ENCODE measurements at places on chromosomes 16 and 17.

DNA sequence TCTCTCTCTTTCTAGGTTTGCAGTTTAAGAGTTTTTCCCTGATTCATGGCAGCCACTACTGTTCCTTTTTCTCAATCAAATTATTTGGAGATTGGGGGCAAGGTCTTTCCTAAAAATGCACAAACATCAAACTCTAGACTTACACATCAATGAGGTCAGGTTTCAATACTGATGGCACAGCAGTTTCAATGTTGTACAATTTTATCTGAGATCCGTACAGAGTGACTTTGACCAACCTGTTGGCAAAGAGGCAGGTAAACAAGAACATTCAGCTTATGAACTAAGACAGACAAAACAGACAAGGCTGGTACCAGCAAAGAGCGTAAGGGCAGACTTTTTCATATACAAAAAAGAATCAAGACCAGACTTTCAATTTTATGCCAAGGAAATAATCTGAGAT is 58.0 kb upstream of the GSG1L start:
- DNase-seq: no peak

DNA sequence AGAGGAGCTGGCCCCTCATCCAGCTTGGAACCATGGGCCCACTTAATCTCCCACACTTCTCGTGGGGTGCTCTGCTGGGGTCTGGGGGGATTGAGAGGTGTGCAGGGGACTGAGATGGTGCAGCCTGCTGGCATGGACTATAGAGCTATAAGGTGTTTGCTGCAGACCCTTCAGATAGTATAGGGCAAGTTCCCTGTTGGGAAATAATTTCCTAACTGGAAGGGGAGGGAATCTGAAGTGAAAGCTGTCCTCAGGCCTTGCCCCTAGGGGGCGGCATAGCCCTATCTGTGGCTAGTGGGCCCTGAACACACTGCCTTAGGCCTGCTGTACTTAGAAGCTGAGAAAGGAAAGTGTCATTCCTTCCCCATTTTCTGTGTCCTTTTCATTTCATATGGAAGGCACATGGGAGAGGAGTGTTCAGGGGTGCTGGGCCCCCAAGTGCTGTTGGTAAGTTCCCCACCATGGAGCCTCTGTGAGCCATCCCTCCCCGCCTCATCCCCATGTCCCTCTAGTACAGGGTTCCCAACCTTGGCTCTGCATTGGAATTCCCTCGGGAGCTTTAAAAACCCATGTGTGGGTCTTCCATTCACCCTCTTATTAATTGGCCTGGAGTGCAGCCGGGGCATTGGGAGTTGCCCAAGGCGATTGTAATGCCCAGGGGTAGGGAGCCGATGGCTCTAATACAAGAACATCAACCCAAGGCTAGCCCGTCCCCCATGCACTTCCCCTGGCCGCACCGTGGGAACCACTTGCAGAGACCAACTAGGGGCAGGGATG is 19.7 kb downstream of the GOSR2 start:
- peak; percentile 79 for DNase-seq

GRCh38 chr17:63945784-63946439 is 13.8 kb upstream of the CD79B start:
- no peak for DNase-seq

GRCh38 chr16:19288872-19289799 is 3.6 kb downstream of the CLEC19A start:
- DNase-seq: no peak

- no peak for DNase-seq
These were observed 1006.8 kb upstream of the EEF2KMT start for GRCh38 chr16:6104428-6104827.

DNA sequence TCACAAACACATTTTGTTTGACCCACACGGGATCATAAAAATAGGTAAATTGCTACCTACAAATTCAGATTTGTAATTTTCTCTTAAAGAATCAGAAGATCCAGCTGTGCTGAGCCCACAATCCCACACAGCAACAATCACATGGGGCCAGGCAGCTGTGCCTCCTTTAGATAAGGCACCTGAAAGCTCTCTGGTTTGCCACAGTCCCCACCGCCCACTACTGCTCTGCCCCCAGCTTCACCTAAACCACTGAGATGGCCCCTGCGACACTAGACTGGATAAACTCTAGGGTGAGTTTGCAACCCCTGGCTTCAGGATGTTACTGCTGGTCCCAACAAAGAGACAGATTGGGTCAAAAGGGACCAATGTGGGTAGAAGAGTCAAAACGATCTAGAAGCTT is 96.8 kb downstream of the GSG1L start:
- no peak for DNase-seq

DNA sequence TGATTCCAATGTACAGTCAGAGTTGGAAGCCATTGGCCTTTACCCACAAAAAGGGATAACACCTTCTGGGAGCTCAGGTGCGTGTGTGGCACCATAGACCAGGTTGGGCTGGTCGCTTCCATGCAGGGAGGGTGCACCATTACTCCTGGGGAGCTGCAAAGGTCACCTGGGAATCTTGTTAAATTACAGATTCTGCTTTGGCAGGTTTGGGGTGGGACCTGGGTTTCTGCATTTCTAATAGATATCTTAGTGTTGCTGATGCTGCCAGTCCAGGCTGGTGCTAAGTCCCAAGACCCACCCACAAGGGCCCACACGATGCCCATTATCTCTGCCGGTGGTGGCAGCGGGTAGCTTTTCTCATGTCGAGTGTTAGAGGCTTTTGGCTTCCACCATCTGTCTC is 148.3 kb upstream of the CACNG5 start:
- DNase-seq: no peak

- DNase-seq: no peak
These were observed 7.3 kb upstream of the GAS7 start for GRCh38 chr17:10205549-10206185.

DNA sequence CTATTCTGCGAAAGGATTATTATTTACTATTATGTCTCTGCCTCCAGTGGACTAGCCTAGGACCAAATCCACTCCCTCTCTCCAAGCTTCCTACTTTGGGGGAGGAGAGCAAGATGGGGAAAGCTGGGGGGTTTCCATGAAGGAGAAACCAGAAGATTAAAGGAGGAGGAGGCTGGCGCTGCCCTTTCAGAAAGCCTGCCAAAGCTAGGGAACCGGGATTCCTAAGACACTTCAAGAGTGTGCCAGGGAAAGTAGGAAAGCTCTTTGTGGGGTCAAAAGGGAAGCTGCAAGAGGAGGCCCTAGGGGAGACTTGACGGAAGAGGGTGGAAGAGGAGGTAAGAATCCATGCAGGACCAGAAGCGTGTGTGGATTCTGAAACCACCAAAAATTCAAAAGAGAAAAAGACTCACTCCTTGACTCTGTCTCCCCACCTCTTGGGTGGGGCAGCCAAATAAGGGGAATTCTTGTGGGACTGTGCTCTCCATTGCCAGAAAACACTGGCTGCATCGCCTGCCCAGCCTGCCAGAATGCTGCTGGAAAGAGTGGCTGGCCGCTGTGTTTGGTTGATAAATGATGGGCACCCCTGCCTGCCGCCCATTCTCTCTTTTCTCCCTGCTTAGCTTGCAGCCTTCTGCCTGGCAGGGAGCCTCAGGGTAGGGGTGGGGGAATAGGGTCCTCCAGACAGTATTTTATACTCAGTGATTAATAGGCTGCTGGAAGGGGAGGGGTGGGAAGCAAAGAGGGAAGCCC is 11.8 kb upstream of the KAT7 start:
- DNase-seq: no peak

DNA sequence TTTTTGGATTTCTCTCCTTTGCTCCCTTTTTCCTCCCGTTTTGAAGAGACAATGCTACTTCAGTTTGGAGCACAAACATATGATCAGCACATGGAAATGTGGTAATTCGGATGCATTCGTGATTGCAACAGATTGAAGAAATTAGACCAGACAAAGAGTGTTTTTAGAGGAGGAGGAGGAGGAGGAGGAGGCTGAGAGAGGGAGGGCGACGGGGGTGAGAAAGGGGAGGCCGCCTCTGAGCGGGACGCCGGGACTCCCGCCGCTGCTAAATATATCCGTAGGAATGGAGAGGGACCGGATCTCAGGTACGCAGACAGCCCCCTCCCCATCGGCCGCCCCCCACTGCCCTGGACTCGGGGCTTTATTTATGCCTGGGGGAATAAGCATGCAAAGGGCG is 179.3 kb downstream of the SEC14L1 start:
- no peak for DNase-seq

DNA sequence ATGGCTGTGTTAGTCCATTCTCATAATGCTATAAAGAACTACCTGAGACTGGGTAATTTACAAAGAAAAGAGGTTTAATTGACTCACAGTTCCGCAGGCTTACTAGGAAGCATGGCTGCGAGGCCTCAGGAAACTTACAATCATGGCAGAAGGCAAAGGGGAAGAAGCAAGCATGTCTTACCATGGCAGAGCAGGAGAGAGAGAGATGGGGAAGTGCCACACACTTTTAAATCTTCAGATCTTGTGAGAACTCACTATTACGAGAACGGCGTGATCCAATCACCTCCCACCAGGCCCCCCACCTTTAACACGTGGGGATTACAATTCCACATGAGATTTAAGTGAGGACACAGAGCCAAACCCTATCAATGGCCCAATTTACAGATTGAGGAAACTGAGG is 96.5 kb downstream of the SDK2 start:
- no peak for DNase-seq

DNA sequence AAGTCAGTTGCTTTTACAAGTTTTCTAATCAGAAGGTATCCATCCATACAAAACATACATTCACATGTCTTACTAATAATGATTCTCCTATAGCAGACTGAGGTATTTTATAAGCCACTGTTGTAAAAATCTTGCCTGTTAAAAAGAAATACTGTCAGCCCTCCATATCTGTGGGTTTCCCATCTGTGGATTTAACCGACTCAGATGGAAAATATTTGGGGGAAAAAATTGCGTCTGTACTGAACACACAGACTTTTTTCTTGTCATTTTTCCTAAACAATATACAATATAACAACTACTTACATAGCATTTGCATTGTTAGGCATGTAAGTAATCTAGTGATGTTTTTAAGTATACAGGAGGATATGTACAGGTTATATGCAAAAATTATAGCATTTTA is 90.4 kb downstream of the PARN start:
- no peak for DNase-seq

DNA sequence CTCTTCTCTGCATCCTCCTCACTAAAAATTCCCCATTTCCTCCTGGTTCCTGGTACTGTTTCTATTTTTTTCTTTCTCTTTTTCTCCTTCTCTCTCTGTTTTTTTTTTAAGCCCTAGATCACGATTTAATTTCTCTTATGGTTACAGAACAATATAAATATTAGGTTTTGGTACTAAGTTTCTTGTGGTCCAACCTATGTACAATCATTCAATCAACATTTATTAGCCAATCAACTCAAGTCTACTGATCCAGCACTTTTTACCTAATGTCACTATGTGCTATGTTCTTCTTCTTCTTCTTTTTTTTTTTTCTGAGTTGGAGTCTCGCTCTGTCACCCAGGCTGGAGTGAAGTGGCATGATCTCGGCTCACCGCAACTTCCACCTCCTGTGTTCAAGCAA is 12.6 kb downstream of the RTN4RL1 start:
- no peak for DNase-seq

DNA sequence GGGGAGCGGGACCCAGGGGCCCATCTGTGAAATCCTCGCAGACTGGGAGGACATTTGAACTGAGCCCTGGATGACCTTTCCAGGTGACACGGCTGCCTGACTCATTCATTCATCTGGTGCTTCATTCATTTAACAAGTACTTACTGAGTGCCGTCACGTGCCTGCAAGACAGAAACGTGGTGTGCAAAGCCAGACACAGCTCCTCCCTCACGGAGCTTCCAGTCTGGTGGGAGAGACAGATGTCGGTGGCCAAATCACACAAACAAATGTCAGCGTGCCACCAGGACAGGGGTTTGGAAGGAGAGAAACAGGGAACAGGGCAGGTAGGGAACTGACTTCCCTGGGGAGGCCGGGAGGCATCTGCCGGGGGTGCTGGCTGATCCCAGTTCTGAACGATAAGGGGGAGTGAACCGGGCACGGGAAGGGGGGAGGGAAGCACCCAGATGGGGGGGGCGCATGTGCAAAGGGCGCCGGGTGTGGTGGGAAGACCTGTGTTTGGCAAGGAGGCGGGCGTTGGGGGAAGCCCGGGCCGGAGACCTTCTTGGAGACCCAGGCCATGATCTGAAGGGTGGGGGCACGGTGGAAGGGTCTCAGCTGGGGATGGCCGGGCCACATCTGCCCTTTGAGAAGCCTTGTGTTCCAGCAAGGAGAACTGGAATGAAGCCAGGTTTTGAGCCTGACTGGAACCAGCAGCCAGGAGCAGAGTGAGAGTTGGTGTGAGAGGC is 93.6 kb upstream of the CIBAR2 start:
- no peak for DNase-seq

- DNase-seq: no peak
These were observed 11.6 kb downstream of the RCVRN start for GRCh38 chr17:9893411-9894012.

GRCh38 chr17:28252436-28252835 is 66.6 kb upstream of the TMEM97 start:
- no peak for DNase-seq

GRCh38 chr17:57294629-57295501 is 38.5 kb downstream of the MSI2 start:
- DNase-seq: no peak

- no peak for DNase-seq
These were observed 1.3 kb downstream of the NAGS start for GRCh38 chr17:44005527-44006271.

GRCh38 chr17:76670718-76671122 is 27.2 kb upstream of the ST6GALNAC1 start:
- DNase-seq: no peak

DNA sequence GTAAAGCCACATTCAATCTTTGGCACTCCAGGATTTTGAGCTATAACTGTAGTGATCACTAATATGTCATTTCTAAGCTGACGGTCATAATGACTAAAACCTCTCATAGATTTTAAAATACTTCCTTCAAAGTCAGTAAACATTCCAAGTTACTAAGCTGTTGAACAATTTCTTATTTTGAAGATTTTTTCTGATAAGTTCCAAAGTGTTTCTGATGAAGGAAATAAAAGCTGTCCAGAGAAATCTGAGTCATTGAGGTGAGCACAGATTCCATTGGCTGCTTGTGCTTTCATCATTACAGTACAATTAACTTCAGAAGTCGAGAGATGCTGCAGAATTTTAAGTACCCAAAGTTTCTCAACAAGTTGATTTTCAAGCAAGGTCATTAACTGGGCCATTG is 23.9 kb downstream of the NLRC5 start:
- DNase-seq: no peak

DNA sequence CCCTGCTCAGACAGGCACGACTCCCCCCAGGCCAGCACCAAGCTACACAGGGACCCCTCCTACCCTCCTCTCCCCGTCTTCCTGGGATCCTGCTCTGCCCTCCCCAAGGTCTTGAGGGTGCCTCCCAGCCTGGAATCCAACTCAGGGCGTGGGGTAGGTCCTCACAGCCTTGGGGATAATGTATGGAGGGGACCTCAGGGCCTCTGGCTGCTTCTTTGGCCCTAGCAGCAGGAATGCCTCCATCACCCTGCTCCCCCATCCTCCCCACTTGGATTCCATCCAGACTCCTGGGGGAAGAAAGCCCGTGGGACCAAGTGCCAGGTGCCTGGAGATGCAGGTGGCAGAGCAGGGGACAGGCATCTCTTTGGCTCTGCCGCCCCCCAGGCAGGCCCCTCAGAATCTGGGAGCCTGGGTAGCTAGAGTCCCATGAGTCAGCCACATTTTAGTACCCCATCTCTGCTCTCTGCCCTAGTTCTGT is 10.7 kb upstream of the STAC2 start:
- no peak for DNase-seq

Data from SK-N-DZ (cell line).